ENCODE measurements at places on chromosomes 7 and 10.

DNA sequence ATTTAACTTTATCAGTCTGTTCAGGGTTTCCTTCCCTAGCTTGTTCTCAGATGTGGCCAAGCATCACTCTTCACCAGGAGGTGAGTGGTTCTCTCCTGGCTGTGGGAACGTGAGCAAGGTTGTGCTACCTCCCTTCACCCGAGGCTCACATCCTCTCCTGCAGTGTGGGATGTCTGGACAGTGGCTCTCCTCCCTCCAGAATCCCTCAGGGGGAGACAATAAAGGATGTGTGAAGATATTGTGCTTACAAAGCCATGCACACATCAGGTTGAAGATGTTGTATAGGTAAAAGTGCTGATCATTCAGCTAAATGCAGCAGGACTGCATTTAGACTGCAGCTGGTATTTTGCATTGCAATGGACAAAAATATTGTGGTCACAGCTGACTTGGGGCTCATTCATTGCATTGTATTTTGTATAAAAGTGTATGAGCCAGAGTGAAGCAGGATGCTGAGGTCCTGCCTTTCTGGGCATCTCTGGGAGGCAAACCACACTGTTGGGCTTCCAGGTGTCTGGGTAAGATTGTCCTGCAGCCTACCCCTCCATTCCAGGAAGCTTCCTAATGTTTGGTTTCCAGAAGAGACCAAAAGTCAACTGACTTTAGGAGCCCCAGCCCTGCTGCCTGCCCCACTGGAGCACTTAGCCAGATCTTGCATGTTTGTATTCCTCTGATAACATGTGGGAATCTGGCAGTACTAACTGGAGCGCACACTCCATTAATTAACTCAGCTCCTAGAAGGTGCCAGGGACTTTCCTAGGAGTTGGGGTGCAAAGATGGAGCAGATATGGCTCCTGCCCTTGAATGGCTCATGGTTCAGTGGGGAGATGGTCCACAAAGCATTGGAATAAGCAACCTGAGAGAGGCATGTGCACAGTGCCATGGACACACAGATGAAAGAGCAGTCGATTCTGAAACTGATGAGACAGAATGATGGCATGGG, 292.5 kb upstream of the ZNF32 start:
- no peak for DNase-seq

GRCh38 chr7:123747620-123748141, 1.1 kb downstream of the WASL start:
- DNase-seq: no peak

DNA sequence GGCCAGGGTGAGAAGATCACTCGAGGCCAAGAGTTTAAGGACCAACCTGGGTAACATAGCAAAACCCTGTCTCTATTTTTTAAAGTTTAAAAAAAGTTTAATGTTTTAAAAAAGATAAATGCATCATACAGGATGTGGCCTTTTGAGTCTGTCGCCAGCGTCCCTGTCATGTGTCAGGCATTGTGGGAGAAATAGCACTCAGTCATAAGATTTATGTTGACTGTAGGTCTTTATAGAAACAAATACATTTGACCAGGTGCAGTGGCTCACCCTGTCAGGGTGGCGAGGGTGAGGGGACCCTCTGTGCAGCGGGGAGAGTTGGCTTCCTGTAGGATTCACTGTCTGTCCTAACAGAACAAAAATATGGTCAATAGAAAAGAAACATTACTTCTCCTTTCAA, 63.5 kb upstream of the SH2B2 start:
- DNase-seq: no peak

GRCh38 chr7:28347475-28348318, 64.6 kb upstream of the CREB5 start:
- DNase-seq: peak; percentile 42

GRCh38 chr7:30281263-30281662, 3.1 kb upstream of the ZNRF2 start:
- no peak for DNase-seq

DNA sequence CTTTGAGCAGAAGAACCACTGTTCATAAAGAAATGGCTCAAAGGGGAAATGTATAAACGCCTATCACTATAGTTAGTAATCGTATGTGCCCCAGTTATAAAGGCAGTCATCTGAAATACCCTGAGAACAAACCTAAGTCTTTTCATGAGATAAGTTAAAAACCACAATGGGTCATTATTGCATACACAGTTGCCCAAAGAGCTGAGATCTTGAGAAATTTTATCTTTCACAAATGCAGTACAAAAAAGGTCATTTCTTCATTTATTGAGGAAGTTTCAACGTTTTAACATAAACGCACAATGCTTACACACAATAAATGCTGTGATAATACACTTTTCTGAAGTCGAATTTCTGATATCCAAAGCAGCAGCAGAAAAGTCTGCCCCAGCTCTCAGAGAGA, 114.4 kb downstream of the MICU1 start:
- DNase-seq: no peak

GRCh38 chr10:8150401-8150905, 96.0 kb downstream of the GATA3 start:
- DNase-seq: no peak

GRCh38 chr7:4959893-4960292, 906 bp upstream of the MMD2 start:
- DNase-seq: no peak

GRCh38 chr7:96789914-96790313, 80.3 kb upstream of the SEM1 start:
- no peak for DNase-seq

- DNase-seq: no peak
Observed at GRCh38 chr10:34967335-34967880, 122.7 kb downstream of the CUL2 start.

- no peak for DNase-seq
Observed at GRCh38 chr10:88949051-88949450, 3.5 kb downstream of the ACTA2 start.

GRCh38 chr7:31053986-31054385, 1.9 kb downstream of the ADCYAP1R1 start:
- no peak for DNase-seq

DNA sequence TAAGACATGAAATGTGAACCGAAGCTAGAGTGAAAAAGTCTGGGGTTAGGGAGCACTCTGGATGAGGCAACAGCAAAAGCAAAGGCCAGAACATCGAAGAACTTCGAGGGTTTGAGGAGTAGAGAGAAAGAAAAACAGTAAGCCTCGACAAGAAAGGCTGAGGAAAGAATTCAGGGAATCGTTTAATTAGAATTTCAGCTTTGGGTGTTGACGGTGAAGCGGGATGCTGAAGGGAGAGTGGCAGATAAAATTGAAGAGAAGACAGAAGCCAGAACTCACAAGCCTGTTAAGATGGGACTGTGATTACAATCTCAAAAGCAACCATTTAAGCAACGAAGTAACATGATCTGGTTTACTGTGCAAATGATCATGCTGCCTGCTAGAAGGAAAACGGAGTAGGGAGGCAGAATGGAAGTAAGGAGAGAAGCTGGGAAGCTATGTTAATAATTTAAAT, 2.1 kb downstream of the TRDMT1 start:
- DNase-seq: no peak

GRCh38 chr7:5677538-5678294, 103.7 kb downstream of the RNF216 start:
- DNase-seq: no peak

DNA sequence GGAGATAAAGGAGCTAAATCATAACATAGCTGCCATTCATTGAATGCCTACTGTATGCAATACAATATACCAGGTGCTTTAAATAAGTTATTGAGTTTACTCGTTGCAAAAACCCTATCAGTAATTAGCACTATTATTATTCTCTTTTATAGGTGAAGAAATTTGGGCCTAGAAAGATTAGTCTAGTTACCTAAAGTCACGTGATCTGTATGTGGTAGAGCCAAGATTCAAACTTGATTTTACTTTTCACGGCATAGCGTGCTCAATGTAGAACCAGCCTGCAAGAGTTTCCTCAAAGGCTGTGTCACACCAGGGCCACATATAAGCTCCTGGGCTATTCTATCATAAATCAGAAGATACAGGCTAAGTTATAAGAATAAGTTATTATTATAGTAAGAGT, 439.9 kb downstream of the GFRA1 start:
- no peak for DNase-seq

GRCh38 chr7:128935342-128935730, 2.4 kb upstream of the IRF5 start:
- no peak for DNase-seq

GRCh38 chr10:119598397-119598796, 1.6 kb upstream of the TIAL1 start:
- no peak for DNase-seq

DNA sequence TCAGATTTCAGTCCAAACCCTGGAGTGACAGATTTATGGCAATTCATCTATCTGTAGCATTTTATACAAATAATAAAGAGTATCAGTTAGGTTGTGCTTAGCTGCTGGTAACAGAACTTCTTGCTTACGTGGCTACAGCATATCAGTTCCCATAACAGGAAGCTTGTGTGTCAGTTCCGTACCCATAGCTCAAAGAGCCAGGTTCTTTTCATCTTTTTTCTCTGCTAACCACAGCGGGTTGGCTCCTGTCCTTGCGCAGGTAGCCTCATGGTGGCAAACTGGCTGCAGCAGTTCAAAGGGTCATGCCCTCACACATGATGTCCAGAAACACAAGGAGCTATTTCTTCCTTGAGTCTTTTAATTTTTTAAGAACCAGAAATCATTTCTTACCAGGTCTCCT, 1041.8 kb downstream of the GATA3 start:
- no peak for DNase-seq

DNA sequence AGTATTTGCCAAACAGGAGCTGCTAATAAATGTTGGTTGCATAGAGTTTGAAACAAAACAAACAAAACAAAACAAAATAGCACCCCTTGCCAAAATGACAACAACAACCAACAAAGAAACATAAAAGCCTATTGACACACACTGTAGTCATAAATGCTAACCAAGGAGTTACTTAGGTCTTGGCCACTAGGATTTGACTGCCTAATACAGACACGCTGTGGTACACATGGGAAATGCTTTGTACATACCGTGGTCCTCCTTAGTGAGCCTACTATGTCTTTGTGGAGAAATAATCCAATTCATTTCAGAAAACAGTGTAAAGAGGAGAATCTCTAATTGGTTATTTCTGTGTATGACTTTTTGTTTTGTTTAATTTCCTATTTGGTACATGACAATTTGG, 53.2 kb upstream of the MTPN start:
- DNase-seq: no peak

GRCh38 chr10:113954409-113954808, 89.3 kb upstream of the ADRB1 start:
- DNase-seq: no peak

Data from urinary bladder (tissue), 4 donors.